Activated naive CD4-positive, alpha-beta T cell (primary cell): ENCODE measurements at places on chromosomes 7 and 10.
A peak's percentile ranks its signal among the peaks of the same experiment; 100 is the strongest.

- DNase-seq: no peak
Measured at GRCh38 chr7:4436361-4436895, 245.7 kb upstream of the FOXK1 start.

GRCh38 chr7:133869556-133869955, 257.6 kb upstream of the LRGUK start:
- no peak for DNase-seq

GRCh38 chr10:46234431-46235060, 52.3 kb upstream of the ANTXRL start:
- no peak for DNase-seq

DNA sequence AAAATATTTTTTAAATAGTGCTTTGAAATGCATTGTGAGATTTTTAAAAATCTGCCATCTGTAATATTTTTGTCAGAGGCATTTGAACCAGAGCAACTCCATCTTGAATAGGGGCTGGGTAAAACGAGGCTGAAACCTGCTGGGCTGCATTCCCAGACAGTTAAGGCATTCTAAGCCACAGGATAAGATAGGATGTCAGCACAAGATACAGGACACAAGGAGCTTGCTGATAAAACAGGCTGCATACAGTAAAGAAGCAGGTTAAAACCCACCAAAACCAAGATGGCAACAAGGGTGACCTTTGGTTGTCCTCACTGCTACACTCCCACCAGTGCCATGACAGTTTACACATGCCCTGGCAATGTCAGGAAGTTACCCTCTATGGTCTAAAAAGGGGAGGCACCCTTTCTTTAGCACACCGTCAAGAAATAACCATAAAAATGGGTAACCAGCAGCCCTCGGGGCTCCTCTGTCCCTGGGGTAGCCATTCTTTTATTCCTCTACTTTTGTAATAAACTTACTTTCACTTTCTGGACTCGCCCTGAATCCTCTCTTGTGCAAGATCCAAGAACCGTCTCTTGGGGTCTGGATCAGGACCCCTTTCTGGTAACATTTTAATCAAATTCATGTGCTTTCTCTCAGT, 273.7 kb downstream of the SEMA3D start:
- DNase-seq: no peak

GRCh38 chr10:50347394-50347802, 96.1 kb upstream of the ASAH2 start:
- no peak for DNase-seq

DNA sequence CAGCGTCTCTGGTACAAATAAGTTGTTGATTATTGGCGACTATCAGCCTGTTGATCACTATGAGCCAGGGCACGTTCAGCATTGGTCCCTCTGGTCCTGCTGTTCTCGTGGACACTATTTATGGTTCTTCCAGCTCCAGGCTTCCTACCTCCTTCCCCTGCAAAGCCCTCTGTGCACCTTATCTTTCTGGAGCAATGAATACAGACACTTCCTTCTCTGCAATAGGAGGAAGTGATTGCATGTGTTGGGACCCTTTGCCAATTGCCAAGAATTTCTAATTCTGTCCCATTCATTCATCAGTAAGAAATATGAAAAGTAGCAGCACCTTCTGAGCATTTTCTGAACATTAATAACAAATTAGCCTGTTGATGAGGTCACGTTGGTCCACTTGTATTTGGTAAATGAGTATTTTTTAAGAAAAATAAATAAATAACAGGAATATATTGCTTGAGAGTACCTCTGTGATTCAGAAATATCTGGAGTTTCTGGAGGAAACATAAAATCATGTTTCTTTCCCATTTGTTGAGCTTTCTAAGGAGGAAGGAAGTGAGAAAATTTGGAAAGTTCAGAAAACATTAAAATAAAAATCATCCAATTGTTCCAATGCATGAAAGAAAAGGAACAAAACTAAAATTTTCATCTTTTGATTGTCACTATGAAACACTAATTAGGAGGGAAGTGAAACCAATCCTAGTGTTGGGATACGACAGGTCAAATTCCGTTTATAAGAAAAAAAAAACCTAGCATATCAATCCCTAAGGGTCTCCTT, 259.1 kb upstream of the KLF6 start:
- DNase-seq: no peak

- DNase-seq: no peak
Measured at GRCh38 chr7:18064242-18064838, 36.7 kb upstream of the PRPS1L1 start.

DNA sequence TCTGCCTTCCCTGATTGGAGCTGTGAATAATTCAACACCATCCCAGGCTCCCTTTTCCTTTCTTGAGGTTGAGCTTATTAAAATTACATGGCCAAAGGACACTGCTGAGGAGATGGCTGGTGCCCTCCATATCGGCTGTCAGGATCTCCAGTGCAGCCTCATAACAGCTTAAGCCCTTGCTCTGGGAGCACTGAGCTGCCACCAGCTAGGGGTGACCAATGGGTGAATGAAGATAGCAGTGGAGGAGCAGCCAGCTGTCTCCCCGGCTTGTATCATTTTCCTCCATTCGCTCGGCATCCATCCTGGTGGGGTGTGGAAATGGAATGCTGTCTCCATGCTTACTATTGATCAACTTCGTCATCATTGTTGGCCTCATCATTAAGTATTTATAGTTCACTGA, 154.6 kb downstream of the TMEM178B start:
- no peak for DNase-seq

GRCh38 chr7:27130540-27131389, at the start of gene HOXA4:
Gene HOXA4, minus strand, starts transcription at chr7:27130757. Its CDS starts 24 bp downstream, at chr7:27130733.
- DNase-seq: peak; percentile 42

DNA sequence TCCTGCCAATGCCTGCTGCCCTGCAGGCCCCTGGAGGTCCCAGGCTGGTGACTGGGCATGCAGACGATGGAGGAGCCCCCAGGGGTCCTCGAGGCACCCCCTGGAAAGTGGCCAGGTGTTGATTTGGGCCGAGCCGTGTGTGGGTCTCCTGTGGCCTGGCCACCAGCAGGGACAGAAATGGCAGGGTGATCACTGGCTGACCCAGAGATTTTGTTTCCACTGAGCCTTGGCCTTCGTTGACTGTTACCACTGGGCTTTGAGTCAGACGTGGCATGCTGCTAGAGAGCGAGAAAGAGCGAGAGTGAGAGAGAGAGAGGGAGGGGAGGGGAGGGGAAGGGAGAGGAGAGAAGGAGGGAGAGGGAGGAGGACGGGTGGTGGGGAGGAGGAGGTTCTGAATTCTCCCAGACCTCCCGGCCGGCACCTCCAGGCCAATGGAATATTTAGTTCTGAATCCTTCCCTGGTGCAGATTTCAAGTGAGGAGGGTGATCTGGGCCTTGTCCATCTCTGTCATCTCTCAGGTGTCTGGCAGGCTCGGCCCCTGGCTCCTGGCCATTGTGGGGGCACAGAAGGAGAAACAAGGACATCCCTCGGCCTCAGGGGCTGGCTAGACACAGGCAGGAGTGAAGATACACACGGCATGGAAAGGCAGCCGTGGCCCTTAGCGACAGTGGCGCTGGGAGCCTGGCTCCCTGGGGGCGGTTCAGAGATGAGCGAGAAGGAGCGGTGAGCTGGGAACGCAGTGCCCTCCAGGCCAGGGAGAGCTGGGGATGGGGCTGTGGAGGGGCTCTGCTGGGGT, 58.2 kb downstream of the GLRX3 start:
- DNase-seq: no peak
